ENCODE measurements at places on chromosomes 3 and 15.

DNA sequence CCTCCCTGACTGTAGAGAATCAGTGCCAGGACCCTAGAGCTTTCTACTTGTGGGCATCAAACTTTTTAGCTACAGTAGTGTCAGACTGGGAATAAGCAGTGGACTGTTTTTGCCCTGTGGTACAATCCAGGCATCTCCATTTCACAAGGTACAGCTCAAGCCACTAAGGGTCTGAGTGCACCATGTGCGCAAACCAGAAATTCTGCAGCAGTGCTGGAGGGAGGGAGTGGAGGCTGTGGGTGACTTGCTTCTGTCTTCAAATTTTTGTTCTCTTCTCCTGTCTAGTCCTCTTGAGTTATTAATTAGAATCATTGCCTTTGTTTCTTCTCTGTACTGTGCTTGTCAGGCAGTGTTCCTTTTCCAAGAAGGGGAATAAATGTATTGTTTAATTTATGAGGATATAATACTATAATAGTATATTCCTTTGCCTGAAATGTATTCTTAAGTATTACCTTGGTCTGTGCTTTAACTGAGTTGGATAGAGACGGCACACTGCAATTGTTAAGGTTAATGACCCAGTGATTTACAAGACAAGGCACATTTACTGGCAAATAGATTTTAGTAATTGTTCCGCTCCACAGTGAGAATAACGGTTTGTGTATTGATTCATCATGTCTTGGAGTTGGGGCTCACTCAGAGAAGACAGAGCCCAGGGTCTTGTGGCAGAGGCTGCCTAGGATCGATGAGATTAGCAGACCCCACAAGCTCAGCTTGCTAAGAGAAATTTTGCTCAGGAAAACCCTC, 390.6 kb upstream of the CFAP20DC start:
- DNase-seq, result no peak

DNA sequence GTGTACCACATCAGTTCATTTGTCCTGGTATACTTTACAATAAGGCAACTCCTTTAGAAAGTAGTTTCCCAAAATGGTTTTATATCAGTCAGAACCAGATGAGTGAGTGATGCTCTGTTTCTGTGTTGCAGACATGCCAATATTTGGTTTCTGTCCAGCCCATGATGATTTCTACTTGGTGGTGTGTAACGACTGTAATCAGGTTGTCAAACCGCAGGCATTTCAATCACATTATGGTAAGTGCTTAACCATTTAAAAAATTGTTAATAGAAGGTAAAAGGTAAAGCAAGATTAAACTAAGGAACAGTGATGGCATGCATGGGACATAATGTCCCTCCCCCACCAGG, 40.0 kb upstream of the SCAANT1 start:
- DNase-seq, result no peak

DNA sequence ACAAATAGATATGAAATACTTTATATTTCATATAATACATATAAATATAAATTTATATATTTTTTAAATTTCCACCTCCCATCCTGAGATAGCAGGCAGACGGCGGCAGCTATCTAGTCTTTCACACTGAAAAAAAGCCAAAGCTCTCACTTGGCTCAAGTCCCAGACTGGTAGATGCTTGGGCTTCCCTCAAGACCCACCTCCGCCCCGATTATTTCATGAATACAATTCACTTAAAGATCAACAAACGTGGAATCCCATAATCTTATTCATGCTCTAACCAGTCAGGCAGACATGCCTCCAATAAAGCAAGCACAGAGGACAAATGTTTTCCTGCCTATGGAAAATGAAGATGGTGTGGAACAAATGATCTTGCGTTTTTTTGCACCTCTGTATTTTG, 275.9 kb upstream of the NR2F2 start:
- no peak for DNase-seq

GRCh38 chr3:85979034-85979433, 1011.9 kb downstream of the VGLL3 start:
- DNase-seq, result no peak

GRCh38 chr3:137348936-137349335, 391.2 kb downstream of the IL20RB start:
- no peak for DNase-seq

DNA sequence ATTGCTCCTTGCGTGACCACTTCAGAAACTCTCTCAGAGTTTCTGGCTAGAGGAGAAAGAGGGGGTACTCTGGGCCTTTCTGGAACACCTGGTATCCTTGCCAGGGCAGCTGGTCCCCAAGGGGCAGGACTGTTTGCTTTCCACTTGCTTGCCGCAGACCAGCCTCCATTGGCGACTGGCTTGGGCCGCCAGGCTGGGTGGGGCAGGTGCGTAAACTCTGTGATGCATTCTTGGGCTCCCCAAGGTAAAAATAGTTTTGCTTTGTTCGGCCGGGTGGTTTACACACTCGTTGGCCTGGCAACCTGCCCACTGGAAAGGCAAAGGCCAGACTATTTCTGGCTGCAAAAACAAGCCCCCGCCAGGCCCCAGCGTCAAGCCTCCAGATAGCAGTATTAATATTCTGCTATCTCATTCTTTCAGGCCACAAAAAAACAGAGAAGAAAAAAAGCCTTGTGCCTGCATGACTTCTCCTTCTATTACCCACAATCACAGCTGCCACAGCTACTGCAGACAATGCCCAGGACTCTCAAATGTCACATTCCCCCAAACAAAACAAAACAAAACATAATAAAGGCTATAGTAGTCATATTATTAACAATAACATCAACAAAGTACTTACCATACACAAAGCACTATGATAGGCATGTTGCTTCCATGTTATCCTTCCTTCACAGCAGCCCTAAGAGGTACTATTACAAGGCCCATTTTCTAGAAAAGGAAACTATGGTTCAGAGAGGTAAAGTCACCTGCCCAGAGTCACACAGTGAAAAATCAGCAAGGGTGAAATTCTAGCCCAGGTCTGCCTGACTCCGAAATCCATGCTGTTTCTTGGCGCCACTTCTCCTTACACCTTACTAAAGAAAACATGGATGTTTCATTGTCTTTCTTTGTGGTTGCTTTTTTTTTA, 14.0 kb upstream of the SSUH2 start:
- no peak for DNase-seq

- no peak for DNase-seq
Measured at GRCh38 chr3:98733812-98734281, 29.3 kb upstream of the ST3GAL6 start.

DNA sequence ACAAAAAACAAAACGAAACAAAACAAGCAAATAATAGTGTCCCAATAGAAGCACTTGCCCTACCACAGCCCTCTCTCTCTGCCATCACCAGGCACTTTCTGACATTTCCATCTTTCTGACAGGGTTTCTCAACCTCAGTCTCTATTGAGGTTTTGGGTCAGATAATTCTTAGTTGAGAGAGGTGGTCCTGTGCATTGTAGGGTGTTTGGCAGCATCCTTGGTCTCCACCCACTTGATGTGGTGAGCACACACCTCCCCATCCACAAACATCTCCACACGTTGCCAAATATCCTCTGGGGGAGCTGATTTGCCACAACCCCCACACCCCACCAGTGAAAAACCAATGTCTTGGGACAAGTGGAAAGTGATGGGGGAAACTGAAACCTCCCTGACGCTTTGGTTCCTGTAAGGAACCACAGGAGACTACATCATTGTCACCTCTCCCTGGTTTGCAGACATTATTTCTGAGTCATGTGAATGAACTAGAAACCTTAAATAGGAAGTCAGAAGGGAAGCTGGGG, 733.7 kb upstream of the CFAP20DC start:
- no peak for DNase-seq

DNA sequence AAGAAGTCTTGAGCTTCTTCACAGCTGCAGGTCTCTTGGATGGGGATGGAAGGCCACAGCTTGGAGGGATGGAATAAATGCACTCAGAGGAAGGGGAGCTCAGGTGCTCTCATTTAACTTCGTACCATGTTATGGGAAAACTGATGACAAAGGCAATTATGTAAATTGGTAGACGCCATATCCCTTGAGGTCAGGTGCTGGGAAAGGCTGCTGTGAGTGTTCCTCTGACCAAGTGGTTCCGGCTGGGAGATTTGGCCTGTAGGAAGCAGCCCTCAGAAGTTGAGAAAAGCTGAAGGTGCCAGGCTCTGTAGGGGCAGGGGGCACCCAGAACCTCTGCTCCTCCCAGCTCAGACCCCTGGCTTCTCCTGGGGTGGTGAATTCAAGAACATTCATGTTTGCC, 47.1 kb downstream of the FAH start:
- no peak for DNase-seq

DNA sequence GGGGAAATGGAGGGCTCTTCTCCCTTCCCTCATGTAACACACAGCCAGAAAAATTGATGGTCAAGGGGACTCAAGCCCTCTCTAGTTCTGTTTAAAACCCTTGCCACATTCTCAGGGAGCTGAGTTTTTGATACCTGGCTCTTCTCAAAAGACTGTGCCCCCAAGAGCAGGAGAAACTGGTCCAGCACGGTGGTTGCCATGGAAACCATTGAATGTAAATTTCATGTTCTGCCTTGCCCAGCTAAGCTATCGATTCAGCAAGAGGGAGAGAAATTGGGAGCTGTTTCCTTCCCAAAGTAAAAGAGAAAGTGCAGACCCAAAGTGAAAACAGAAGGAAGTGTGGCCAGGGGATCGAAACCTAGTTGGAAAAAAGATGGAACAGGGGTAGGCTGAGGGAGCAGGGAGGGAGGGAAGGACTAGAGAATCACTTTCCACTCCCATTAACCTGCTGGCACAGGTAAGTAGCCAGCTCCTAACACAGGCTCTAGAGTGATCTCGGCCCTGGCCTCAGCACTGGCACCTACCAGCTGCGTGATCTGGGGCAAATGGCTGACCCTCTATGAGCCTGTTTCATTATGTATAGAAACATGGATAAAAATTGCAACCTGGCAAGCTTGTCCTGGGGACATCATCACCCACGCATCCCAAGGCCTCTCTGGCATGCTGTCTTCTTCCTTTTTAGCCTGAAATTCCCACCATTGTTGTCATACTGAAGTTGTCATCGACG, 140.9 kb downstream of the TPRA1 start:
- DNase-seq, result no peak

DNA sequence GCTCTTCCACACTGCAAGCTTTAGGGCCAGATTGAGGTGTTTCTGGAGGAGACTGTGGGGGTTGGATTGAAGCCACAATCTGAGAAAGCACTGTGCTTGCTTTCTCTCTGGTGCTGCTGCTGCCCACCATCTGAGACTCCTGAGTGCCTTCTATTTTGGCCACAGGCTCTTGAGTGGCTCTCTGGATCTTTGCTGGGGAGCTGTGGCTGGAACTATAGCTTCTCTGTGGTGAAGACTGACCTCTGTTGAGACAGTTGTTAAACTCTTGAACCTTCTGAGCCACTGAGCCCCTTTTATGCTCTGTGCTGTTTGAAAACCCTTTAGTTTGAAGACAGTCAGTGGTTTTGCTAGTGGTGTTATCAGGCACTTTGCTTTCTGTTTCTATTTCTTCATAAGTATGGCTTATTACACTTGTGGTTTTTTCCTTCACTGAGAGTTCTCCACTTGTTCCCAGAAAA, 108.7 kb upstream of the TSPAN3 start:
- DNase-seq, result no peak

DNA sequence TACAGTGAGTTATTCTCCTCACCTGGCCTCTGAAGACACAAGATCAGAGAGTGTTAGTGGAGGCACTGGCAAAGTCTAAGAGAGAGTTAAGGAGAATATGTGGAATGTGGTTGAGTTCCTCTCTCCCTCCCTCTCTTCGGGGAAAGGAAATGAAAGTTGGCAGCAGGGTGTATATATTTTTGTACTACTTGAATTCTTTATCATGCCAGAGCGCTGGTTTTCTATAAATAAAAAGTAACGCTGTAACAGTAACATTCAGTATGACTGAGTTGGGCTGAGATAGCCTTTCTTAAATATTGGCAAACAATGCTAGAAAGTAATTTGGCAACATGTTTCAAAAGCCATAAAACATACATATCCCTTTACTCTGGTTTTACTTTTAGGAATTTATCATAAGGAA, 77.5 kb upstream of the TNFAIP8L3 start:
- no peak for DNase-seq

DNA sequence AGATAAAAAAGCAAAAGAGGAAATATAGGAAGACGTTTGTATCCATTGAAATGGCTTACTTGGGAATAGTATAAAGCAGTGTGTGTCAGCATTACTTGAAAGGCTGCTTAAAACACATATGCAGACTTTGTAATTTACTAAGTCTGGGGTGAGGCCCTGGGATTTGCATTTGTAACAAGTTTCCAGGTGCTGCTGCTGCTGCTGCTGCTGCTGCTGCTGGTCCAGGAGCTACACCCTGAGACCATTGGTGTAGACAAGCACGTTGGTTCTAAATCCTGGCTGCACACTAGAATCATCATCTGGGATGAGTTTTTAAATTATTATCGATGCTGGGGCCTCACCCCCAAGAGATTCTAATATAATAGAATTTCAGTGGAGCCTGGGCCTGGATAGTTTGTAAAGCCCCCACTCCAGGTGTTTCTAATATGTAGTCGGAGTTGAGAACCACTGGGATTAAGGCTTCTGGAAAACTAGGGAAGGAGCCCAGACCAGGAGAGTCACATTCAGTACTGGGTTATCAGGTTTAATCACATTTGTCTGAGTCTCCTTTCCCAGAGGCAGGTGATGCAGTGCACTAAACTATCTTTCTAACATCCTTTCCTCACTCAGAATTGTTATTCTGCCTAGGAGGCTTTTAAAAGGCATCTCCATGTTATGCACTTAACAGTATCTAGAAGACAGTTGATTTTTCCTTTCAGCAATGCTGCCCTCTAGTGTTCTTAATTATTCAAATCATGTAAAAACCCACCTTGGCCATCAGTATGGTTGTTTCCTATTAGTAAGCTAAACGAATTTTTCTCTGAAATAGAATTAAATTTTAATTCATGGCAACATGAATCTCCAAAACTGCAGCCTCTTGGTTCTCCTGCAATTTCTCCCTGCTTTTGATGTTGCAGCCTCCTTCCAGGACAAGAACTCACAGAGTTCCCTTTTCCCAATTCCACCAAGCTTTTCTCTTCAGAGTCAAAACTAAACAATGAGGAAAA, 45.4 kb downstream of the SSR3 start:
- no peak for DNase-seq

DNA sequence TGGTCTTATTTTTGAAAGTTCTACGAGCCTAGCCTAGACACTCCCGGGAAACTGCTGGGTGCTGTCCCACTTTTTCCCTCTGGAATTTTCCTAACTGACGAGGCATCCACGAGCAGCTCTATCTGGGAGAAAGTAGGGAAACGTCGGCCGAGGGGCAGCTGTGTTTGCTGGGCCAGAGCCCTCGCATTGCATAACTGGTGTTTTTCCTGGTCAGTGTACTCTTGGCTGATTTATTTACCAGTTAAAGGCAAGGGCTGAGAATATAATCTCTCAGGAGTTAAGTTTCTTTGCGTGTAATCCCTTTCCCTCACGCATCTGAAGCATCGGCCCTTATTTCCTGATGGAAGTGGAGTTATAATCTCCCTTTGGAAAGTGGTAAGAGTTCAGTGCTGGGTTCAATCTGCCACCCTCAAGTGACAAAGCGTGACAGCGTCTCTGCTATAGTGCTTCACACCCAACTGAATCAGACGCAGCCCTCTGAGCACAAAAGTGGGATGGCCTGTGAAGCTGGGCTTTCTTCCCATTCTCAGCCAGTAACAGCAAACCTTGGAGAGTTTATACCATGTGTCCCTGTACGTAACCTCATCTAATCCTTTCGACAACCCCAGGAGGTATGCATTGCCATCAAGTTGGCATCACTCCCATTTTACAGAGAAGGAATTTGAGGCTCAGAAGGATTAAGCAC, 311.5 kb downstream of the RORA start:
- DNase-seq, result no peak

Data from stimulated activated CD4-positive, alpha-beta T cell treated with anti-CD3 and anti-CD28 coated beads, Interleukin-1b, Interleukin-23, amount 100 ng/mL, for 1 hour (primary cell).